Activated naive CD8-positive, alpha-beta T cell treated with anti-CD3 and anti-CD28 coated beads, Interleukin-2, amount 10 ng/mL, durations not matched to agents 7 days and 5 days (primary cell): ENCODE measurements at places on chromosomes 5 and 9.

GRCh38 chr9:109403116-109403515, 82.3 kb upstream of the EPB41L4B start:
- no peak overlapping the region for H3K4me3 ChIP-seq
- no peaks in the 10 kb centered on the region for H3K4me1 ChIP-seq
- peaks cover 11% of the 10 kb centered on the region for H3K27me3 ChIP-seq
- DNase-seq = no peak
- no peaks in the 10 kb centered on the region for H3K36me3 ChIP-seq
- H3K27ac ChIP-seq = no peak overlapping the region

DNA sequence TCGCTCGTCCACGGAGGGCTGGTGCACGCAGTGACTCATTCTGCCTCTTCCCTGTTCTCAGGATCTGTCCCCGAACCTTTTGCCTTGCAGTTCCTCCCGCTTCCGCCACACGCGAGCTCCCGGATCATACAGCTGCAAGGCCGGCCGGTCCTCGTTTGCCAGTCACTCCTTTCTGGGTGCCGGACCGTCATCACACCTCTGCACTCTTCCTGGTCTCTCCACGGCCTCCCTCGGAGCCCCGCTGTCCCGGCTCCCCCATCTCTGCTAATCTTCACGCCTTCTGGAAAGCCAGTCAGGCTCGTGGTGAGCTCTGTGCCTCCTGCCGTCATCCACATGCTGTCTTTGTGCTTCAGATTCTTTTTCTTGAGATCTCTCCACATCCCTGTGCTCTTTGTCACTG, 91.8 kb downstream of the STX17 start:
- no peak overlapping the region for H3K27ac ChIP-seq
- H3K4me1 ChIP-seq = no peaks in the 10 kb centered on the region
- no peak for DNase-seq
- no peaks in the 10 kb centered on the region for H3K27me3 ChIP-seq
- peaks cover 46% of the 10 kb centered on the region for H3K36me3 ChIP-seq

GRCh38 chr9:92378865-92379560, 25.4 kb downstream of the OGN start:
- no peak for DNase-seq
- peaks cover 35% of the 10 kb centered on the region for H3K36me3 ChIP-seq
- no peak overlapping the region for H3K4me3 ChIP-seq
- H3K27ac ChIP-seq = no peak overlapping the region
- H3K27me3 ChIP-seq = no peaks in the 10 kb centered on the region
- peaks cover 22% of the 10 kb centered on the region for H3K4me1 ChIP-seq

GRCh38 chr5:107603349-107603748, 67.4 kb downstream of the EFNA5 start:
- H3K36me3 ChIP-seq = no peaks in the 10 kb centered on the region
- H3K27ac ChIP-seq = no peak overlapping the region
- no peak for DNase-seq
- H3K4me1 ChIP-seq = no peaks in the 10 kb centered on the region
- peaks cover 15% of the 10 kb centered on the region for H3K27me3 ChIP-seq

GRCh38 chr9:14428781-14429230, 114.9 kb upstream of the NFIB start:
- H3K4me1 ChIP-seq = peaks cover 3% of the 10 kb centered on the region
- peaks cover 12% of the 10 kb centered on the region for H3K27me3 ChIP-seq
- H3K27ac ChIP-seq = no peak overlapping the region
- H3K36me3 ChIP-seq = no peaks in the 10 kb centered on the region
- peak; percentile 41 for DNase-seq

DNA sequence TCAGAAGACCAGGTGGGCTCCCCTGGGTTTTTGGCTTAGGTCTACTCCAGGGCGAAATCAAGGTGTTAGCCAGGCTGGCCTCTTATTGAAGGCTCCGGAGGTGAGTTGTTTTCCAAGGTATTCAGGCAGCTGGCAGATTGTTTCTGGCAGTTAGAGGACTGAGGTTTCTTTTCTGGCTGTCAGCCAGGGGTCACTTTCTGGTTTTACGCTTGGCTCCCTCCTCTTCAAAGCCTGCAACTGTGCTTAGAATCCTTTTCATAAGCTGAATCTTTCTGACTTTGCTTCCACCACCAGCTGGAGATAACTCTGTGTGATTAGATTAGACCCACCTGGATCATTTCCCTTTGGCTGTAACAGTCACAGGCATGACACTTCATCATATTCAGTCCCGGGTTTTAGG, 24.6 kb downstream of the RFK start:
- no peaks in the 10 kb centered on the region for H3K36me3 ChIP-seq
- H3K27me3 ChIP-seq = no peaks in the 10 kb centered on the region
- no peak overlapping the region for H3K4me3 ChIP-seq
- no peak for DNase-seq

DNA sequence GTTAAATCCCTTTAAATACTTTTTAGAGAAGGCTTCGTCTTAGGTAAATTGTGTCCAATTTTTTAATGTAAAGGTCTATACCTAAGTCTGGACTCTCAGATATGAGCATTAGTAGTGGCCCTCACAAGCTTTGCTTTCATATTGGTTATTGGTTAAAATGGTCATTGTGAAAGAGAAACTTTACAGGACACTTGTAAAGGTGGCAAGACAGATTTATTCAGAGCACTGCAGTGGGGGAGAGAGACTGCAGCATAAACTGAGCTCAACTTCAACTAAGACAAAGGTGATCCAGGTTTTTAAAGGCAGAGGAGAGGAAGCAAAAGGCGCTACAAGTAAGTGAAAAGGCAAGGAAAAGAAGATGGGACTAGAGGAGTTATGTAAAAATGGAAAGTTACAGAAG, 157.7 kb downstream of the PARP8 start:
- no peaks in the 10 kb centered on the region for H3K27me3 ChIP-seq
- H3K4me3 ChIP-seq = no peak overlapping the region
- peaks cover 3% of the 10 kb centered on the region for H3K4me1 ChIP-seq
- H3K27ac ChIP-seq = no peak overlapping the region
- H3K36me3 ChIP-seq = peaks cover 53% of the 10 kb centered on the region

GRCh38 chr5:176491101-176491502, 42.9 kb downstream of the FAF2 start:
- H3K4me1 ChIP-seq = peaks cover 18% of the 10 kb centered on the region
- H3K27ac ChIP-seq = no peak overlapping the region
- peaks cover 46% of the 10 kb centered on the region for H3K36me3 ChIP-seq
- H3K27me3 ChIP-seq = no peaks in the 10 kb centered on the region

- no peak for DNase-seq
- H3K4me1 ChIP-seq = no peaks in the 10 kb centered on the region
- peaks cover 6% of the 10 kb centered on the region for H3K27me3 ChIP-seq
These were observed 94.6 kb upstream of the KLF4 start for GRCh38 chr9:107584186-107584585.

DNA sequence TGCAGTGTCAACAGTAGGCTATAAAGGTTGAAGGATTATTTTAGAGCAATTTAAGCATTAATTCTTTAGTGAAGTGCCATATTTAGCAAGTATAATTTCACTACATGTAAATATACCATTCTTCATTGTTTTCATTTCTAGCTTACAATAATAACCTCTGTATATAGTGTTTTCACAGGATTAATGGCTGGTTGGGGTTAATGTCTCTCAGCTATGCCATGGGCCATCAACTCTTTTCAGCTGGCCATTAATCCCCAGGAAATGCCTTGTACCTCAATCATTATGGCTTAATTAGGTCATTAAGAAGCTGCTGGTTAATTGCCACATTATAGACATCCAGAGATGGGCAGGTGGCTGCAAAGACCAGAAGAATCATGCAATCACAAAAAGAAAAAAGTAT, 715.1 kb downstream of the MAT2B start:
- H3K27me3 ChIP-seq = no peaks in the 10 kb centered on the region
- no peak overlapping the region for H3K27ac ChIP-seq
- H3K36me3 ChIP-seq = no peaks in the 10 kb centered on the region
- H3K4me1 ChIP-seq = no peaks in the 10 kb centered on the region
- DNase-seq = no peak
- H3K4me3 ChIP-seq = no peak overlapping the region

GRCh38 chr5:177230660-177231059, 72.9 kb downstream of the RAB24 start:
- peaks cover 10% of the 10 kb centered on the region for H3K36me3 ChIP-seq
- H3K27me3 ChIP-seq = no peaks in the 10 kb centered on the region
- H3K27ac ChIP-seq = no peak overlapping the region
- H3K4me1 ChIP-seq = peaks cover 10% of the 10 kb centered on the region
- DNase-seq = no peak

- H3K36me3 ChIP-seq = no peaks in the 10 kb centered on the region
- DNase-seq = no peak
- H3K4me3 ChIP-seq = no peak overlapping the region
- peaks cover 2% of the 10 kb centered on the region for H3K27me3 ChIP-seq
- H3K27ac ChIP-seq = no peak overlapping the region
These were observed 20.2 kb upstream of the CCDC192 start for GRCh38 chr5:127683008-127683407.

- peaks cover 18% of the 10 kb centered on the region for H3K4me1 ChIP-seq
- peaks cover 11% of the 10 kb centered on the region for H3K27me3 ChIP-seq
- H3K4me3 ChIP-seq = peak overlapping the region; percentile 92
- H3K27ac ChIP-seq = peak overlapping the region; percentile 93
- peak; percentile 65 for DNase-seq
- H3K36me3 ChIP-seq = peaks cover 4% of the 10 kb centered on the region
These were observed 810 bp downstream of the VPS13A start for GRCh38 chr9:77177894-77178794.

GRCh38 chr5:163614787-163615186, 109.4 kb downstream of the MAT2B start:
- H3K4me1 ChIP-seq = no peaks in the 10 kb centered on the region
- no peak overlapping the region for H3K27ac ChIP-seq
- DNase-seq = no peak
- H3K27me3 ChIP-seq = no peaks in the 10 kb centered on the region
- H3K4me3 ChIP-seq = no peak overlapping the region
- no peaks in the 10 kb centered on the region for H3K36me3 ChIP-seq

GRCh38 chr9:133276923-133277322, 1.9 kb upstream of the ABO start:
- no peak overlapping the region for H3K4me3 ChIP-seq
- H3K4me1 ChIP-seq = no peaks in the 10 kb centered on the region
- no peaks in the 10 kb centered on the region for H3K36me3 ChIP-seq
- no peak overlapping the region for H3K27ac ChIP-seq

DNA sequence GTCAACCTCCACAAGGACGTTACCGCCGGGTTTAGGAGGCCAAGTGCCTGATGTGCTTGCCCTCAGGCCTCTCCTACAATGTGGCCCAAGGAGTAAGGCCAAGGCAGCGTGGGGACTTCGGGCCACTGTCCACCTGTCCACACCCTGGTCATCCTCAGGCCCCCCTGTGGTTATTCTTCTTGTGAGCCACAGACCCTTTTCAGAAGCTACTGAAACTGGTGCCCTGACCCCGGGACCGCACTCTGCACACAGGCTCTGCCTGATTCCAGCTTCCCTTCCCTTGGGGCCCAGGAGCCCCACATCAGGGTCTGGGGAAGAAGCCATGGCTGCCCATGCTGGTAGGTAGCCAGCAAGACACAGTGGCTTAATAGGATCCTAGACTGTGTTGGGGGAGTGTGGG, 128.8 kb downstream of the OLFM1 start:
- H3K27me3 ChIP-seq = peaks cover 7% of the 10 kb centered on the region
- no peak for DNase-seq
- no peak overlapping the region for H3K27ac ChIP-seq
- no peaks in the 10 kb centered on the region for H3K36me3 ChIP-seq
- no peak overlapping the region for H3K4me3 ChIP-seq

DNA sequence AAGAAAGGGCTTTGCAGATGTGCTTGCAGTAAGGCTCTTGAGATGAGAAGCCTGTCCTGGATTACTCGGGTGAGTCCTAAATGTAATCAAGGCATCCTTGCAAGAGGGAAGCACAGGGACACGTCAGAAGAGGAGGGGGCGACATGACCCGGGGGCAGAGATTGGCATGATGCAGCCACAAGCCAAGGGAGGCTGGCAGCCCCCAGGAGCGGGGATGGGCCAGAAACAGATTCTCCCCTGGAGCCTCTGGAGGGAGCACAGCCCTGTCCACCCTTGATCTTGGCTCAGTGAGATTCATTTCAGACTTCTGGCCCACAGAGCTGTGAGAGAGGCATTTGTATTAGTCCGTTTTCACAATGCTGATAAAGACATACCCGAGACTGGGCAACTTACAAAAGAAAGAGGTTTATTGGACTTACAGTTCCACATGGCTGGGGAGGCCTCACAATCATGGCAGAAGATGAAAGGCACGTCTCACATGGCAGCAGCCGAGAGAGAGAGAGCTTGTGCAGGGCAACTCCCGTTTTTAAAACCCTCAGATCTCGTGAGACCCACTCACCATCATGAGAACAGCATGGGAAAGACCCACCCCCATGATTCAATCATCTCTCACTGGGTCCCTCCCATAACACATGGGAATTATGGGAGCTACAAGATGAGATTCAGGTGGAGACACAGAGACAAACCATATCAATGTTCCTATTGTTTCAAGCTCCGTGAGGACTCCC, 76.1 kb downstream of the ADAMTS2 start:
- H3K27me3 ChIP-seq = no peaks in the 10 kb centered on the region
- no peak overlapping the region for H3K4me3 ChIP-seq
- H3K36me3 ChIP-seq = no peaks in the 10 kb centered on the region
- no peak overlapping the region for H3K27ac ChIP-seq
- no peak for DNase-seq

GRCh38 chr5:161382685-161383084, 163.8 kb downstream of the GABRB2 start:
- no peak for DNase-seq
- H3K27ac ChIP-seq = no peak overlapping the region
- H3K27me3 ChIP-seq = no peaks in the 10 kb centered on the region
- H3K4me1 ChIP-seq = no peaks in the 10 kb centered on the region
- H3K36me3 ChIP-seq = no peaks in the 10 kb centered on the region

DNA sequence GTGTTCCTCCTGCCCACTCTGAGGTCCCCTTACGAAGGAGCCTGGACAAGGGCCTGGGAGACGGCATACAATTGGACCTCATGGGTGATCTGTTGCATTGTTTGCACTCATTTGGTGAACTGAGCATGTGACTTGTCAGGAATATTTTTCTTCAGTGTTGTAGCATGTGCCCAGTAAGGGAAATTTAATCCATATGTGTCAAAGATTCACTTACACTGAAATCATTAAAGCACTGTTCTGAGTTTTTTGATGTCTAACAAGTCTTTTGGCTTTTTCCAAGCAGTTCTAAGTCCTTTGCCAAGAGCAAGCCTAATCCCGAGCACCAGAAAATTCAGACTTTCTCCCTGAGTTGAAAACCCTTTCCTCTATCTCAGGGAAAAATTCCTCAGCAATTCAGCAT, 61.6 kb upstream of the RPS23 start:
- no peak overlapping the region for H3K27ac ChIP-seq
- no peak for DNase-seq
- H3K27me3 ChIP-seq = peaks cover 4% of the 10 kb centered on the region
- no peak overlapping the region for H3K4me3 ChIP-seq
